ENCODE measurements at places on chromosomes 4 and X.

- DNase-seq: no peak
Observed at GRCh38 chr4:140607852-140608251, 39.1 kb upstream of the UCP1 start.

DNA sequence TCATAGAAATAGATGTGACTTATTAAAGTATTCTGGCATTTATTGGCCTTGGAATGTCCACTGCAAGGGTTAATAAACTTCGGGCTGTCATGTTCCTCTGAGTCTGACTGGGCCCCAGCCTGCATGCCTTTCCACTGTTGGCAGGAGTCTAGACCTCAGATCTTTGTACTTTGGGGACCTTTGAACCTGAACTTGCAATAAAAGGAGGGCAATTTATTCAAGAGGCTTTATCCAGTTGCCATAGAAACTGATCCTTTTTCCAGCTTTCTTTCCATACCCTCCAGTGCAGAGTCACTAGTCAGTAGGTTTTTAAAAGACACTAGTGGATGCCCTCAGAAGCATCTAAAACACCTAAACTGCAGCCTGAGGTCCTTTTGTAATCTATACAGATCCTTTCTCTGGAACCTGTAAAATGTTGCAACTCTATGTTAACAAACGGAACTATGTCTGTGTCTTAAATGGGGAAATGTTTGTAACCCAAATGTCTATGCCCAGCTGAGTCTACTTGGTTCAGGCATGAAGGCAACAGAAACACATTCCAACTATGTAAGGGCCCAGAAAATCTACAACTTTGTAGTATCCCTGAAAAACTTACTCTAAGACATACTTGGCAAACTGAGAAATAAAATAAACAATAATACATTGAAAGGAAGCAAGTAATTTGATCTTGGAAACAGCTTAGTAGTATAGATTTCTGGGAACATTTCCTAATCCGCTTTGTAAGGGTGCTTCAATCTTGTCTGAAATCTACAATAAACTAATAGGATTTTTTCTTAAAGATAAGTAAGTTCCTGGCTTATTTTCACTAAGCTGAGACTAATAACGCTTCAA, 41.5 kb downstream of the SOWAHB start:
- DNase-seq: no peak

DNA sequence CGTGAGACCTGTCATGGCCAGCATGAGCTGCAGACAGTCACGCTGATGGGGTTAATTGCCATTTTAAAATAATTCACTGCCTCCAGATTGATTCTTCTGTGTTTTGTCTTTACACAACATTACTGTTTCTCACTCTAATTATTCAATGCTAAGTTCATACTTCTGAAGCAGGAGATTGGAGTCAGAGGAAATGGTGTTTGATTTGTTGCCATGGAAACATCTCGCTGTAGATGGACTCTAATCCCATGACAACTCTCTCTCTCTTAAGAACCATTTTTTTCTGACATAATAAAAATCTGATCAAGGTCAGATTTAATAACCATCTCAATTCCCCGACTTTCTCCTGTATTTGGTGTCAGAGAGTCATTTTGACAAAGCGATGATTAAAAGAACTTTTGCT, 209.0 kb downstream of the IDS start:
- DNase-seq: no peak

DNA sequence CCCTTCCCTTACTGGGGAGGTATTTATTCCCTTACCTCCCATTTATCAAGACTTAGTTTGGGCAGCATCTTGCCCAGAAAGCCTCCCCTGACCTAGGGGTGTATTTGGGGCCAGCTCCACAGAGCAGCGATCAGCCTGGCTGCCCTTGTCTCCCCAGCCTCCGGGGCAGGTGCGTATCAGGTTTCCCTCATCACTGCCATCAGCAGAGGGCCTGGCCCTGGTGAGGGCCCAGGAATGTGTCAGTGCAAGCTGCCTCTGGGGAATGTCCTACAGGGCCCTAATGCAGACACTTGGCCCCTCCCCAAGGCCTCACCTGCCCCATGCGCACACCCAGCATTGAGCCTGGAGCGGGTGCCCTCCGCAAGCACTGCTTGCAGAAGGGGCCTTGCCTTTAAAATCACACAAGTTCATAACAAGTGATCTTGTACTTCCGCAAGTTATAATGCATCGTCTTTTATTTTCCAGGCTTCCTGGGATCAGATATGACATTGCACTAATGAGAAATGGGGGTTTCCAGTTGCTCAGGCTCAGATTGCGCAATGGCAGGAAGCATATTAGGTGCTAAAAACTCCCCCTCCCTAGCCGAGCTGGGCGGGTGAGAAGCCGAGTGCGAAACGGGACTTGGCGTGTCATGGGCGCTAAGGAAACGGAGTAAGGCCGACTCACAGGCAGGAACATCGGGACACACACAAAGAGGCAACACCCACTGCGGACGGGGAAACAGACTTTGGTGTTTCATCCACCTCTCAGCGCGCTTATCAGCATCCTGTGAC, 25.4 kb upstream of the AFAP1 start:
- no peak for DNase-seq

GRCh38 chr4:22483551-22483981, 32.3 kb downstream of the ADGRA3 start:
- DNase-seq: no peak

- no peak for DNase-seq
Observed at GRCh38 chrX:51257490-51257889, 75.1 kb upstream of the NUDT10 start.

DNA sequence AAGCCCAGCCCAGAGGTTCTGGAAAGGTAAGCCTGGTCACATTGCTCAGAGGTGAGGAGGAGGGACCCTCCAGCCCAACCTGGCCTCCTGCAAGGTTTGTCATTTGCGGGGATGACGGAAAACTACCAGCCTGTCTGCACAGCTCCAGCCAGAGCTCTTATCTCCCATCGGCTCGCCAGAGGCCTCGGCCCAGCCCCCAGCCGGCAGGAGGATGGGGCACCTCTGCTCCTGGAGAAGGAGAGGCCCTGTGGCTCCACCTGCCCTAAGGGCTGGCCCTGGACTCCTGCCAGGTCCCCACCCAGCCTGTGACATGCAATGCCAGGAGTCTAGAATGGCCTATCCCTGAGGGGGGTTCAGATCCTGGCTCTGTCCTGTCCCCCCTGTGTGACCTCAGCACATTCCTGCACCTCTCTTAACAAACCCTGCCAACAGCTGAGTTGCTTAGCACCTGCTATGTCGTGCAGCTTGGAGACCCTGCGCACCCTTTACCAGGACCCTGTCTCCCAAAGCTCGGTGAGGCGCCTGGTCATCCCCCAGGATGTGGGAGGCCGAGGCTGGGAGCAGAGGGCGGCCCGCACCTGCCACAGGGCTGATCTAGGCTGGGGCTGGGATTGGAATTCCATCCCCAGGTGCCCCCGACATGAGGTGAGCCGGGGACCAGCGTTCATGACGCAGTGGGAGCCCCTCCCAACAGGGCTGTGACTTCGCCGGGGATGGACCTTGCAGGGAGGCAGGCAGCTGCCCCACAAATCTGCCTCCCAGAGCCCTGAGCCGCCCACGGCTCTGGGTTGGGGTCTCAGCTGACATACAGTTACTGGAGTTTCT, 14.4 kb downstream of the ADRA2C start:
- DNase-seq: no peak

DNA sequence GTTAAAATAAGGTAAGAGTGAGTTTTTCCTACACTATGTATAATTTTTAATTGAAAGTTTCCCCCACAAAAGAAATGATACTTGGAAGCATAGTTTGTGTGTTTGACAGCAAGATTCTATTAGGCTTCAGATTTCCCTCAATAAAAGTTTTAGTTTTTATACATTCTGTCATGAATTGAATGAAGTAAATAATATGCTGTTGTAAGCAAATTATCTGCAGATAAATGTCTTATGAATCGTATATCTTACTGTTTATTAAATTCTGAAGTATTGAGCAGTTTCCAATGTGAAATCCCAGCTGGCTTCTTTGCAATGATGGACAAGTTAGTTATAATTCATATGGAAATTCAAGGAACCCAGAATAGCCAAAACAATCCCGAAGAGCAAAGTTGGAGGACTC, 33.5 kb downstream of the RS1 start:
- DNase-seq: no peak
